ENCODE measurements at places on chromosomes 6 and 20.

- DNase-seq: no peak
Measured at GRCh38 chr6:136669299-136669699, 119.1 kb upstream of the MAP7 start.

GRCh38 chr6:58198301-58198700 lies 880.9 kb downstream of the PRIM2 start:
- DNase-seq: no peak

- DNase-seq: peak; percentile 88
Measured at GRCh38 chr6:41560431-41561192, 14.4 kb downstream of the FOXP4 start.

DNA sequence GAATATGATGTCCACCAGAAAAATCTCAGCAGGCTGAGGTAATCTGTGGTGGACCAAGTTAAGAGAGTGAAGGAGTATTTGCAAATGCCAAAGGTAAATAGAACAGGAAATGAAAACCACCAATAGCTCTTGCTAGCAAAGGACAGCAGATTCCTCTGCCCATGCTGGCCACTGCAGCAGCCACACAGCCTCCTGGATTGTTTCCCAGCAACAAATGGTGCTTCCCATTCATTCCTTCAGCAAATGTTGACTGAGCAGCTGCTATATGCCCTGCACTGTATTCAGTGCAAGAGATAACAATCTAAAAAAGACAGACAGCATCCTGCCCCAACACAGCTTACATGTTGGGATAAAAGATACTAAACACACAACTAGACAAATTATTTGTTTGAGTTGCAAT lies 11.0 kb downstream of the ROS1 start:
- DNase-seq: no peak

GRCh38 chr6:151121900-151122299 lies 117.9 kb upstream of the AKAP12 start:
- DNase-seq: no peak

DNA sequence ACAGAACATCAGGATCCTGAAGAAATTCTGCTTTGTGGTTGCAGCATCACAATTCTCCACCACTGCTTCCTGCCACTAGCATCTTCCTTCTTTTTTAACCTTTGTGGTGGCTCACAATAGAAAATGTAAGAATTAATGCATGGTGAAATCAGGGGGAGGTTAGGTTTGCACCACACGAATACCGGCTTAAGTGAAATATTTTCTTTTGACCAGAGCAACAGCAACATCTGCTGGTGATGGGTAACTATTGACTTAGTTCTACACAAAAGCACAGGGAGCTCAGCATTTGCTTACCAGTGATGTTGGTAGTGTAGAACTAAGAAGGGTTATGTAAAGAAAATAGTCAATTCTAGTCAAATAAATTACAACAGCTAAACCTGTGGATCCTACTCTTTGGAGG lies 280.5 kb downstream of the SYNE1 start:
- no peak for DNase-seq

- DNase-seq: peak; percentile 83
Measured at GRCh38 chr6:292506-293192, 362 bp downstream of the DUSP22 start.

GRCh38 chr20:33005132-33005566 lies 916 bp upstream of the SUN5 start:
- peak; percentile 31 for DNase-seq

DNA sequence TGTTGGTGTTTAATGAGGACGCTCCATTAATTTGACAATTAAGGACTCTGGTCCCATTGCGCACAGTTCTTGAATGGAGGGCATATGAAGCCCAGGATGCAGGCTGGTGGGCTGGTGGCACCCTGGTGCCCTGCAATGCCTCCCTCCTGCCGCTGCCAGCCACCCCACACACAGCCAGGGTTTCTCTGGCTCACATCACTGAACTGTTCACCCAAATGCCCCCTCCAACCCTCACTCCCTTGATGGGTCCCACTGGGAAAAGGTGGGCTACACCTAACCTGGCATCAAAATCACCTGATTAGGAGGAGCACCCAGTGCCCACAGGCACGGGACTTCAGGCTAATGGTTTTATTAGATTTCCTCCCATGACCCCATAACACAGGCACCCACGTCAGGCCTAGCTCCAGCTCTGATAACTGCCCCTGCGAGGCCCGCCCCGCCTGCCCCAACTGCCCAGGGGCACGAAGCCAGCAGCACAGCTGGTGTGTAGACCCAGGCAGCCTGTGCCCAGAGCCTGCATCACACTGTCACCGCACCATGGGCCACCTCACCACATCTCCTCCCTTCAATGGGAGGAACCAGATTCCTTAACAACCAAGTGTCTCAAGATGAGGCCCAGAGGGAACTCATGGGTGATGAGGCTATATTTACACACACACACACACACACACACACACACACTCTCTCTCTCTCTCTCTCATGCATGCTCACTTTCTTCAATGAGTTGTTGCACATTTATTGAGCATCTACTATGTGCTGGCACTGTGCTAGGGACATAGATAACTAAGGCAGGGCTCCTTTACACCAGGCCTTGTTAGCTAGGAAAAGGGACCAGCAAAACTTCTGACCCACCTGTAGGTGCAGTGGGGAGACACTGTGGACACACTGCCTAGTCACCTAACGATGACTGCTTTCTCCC lies 107.3 kb downstream of the NOL4L start:
- DNase-seq: no peak

- DNase-seq: no peak
Measured at GRCh38 chr6:26319405-26320128, 45.4 kb upstream of the BTN3A2 start.

DNA sequence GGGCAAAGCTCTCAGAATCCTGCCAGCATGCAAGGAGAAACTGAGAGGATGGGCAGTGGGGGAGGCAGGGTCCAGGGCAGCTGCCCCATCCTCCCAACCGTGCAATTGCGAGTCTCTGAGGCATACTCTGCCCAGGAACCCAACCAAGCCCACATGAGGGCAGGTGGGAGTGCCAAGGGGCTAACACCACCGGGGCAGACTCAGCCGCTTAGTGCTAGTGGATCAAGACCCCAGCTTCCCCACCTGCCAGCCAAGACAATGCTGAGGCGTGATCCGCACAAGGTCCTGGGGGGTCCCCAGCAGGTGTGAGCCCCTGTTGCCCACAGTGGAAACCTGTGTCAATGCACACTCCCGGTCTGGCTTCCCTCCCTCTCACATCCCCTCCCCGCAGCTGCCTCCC lies 48.5 kb upstream of the ENTPD6 start:
- no peak for DNase-seq

- no peak for DNase-seq
Measured at GRCh38 chr20:5913166-5913565, 37.2 kb downstream of the TRMT6 start.

GRCh38 chr20:29123861-29124260 lies 2133.6 kb upstream of the DEFB115 start:
- DNase-seq: no peak

DNA sequence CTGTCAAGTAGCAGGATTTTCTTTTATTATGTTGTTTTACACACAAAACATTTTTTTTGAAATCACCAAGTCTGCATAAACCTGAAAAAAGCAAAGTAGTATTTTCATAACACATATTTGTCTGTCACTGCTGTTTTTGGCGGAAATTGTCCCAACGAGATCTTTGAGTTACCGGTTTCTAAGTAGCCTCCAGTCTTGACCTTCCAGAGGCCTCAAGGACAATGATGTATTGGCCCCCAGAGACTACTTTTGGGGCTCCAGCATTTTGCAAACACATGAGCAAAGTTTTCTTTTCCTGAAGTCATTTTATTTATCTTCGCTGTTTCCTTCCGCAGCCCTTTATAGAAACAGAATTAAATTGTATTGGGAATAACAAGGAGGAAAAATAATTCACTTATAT lies 862.6 kb downstream of the KIF16B start:
- DNase-seq: no peak

GRCh38 chr6:119355157-119355556 lies 5.6 kb upstream of the MAN1A1 start:
- DNase-seq: no peak

DNA sequence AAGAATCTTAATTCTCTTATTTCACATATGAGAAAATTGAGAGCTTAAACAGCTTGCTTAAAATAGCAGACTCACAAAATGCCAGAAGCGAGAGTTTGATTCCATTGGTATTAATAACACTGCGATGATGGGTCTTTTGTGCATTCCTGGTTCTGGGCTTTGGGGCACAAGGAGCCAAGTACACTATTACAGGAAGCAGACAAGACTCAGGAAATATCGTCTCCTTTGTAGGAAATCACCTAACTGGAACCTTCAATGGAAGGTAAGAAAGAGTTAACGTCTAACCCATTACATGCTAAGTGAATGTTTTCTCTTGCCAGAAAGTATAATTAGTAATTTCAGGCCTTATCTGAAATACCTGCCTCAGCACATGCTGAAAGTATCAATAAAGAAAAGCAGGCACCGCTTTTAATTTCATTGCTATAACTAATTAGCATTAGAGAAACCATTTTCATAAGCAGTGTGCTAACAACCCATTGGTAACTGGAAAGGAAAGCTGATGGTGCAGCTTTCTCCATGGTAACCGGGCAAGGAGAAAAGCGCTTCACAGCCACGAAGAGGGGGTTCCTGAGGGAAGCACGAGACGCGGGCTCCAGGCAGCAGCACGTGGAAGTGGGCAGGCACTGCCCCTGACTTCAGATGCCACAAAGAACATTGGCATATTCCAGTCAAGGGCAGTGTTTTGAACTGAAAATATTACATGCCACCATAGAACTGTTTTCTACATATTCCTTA lies 206.7 kb upstream of the AGPAT4 start:
- DNase-seq: no peak

- DNase-seq: no peak
Measured at GRCh38 chr6:26489996-26490964, 9.8 kb upstream of the BTN1A1 start.

DNA sequence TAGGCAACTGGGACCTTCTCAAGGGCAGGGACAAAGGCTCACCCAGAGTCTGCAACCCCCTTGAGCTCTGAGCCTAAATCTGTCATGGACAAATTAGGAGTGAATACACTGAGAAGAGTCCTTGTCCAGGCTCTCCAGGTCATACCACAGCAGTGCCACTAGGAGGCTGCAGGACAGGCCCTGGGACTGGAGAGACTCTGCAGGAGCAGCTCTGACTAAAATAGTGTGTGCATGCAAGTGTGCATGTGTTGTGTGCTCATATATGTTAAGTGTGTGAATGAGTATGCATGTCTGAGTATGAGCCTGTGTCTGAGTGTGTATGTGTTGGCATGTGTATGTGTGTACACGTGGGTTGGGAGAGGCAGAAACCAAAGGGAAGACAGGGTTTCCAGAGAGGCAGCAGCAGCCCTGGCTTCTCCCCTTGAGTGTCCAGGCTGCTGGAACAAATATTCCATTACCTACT lies 27.1 kb downstream of the MRPL14 start:
- peak; percentile 20 for DNase-seq

DNA sequence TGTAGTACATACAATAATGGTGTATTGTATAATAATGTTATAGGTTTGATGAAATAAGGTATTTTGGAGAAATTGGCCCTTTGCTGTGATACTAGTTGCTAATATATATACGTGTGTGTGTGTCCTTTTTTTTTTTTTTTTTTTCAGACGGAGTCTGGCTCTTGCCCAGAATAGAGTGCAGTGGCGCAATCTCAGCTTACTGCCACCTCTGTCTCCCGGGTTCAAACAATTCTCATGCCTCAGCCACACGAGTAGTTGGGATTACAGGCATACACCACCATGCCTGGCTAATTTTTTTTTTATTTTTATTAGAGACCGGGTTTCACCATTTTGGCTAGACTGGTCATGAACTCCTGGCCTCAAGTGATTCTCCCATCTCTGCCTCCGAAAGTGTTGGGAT lies 23.3 kb downstream of the SENP6 start:
- DNase-seq: no peak

DNA sequence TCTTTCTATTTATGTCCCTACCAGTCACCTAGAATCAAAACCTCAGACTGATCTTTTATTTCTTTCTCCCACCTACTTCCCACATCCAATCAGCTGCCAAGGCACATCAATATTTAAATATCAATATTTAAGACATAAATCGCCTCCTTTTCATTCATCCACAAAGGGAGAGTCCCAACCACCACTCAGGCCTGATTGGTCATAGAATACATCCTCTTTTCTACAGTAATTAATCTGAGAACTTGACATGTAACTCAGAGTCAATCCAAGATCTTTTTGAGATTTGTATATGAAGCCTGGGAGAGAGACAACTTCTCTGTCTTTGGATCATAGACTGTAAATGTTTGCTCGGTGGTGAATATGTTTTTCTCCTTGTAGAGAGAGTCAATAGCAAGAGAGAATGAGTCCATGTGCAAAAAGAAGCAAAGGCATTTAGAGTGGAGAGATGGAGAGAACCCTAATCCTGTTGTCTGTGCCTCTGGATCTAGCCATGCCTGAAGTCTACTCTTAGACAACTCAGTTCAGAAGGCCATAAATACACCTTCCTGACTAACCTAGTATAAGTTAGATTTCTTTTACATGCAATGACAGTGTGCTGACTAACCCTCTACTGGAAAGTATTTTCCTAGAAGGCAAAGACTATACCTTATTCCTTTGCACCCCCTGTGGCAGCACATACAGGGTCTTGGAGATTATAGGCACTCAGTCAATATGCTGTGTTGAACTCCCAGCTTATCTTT lies 12.1 kb upstream of the NEDD9 start:
- DNase-seq: no peak

GRCh38 chr6:164563924-164564323 lies 745.5 kb downstream of the C6orf118 start:
- no peak for DNase-seq

DNA sequence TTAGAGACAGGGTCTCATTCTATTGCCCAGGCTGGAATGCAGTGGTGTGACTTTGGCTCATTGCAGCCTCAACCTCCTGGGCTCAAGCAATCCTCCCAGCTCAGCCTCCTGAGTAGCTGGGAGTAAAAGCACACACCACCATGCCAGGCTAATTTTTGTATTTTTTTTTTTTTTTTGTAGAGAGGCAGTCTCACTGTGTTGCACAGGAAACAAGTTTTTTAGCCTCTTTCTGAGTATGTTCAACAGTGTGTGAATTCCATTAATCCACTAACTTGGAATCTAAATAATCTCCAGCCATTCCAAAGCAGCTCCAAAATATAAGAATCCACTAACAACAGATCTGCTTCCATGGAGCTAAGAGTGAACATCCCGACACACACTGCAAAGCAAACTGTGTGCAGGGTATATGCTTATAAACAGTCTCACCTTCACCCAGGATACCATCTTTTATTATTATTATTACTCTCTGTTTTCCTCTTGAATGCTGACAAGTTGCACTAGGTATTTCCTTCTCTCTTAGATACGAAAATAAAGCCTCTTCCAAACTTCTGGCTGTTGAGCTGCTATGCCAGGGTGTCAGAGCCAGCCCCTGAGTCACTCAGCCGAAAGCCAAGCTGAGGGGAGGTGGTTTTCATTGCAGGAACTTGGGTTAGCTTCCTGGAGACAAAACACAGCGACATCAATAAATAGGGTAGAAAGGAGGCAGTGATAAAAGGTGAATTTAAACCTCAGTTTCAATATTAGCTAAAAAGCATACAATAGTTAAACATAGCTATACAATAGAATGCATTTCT lies 264.9 kb downstream of the HIVEP2 start:
- DNase-seq: no peak

DNA sequence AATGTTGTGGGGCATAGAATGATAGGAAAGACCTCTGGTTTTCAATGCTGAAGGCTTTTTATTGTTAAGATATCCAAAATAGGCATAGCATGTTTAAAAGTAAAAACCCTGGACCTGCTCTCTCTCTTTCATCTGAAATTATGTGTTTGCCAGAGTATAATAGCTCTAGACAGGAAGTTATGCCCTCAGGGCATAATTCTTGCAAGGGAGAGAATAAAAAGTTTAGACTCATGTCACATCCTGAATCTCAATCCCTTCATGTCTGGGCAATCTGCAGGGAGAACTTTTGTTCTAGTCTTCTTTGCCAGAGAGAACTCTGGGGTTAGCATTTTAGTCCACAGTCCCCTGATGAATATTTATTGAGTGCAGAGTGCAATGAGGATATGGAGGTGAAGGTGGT lies 297.3 kb upstream of the FLRT3 start:
- DNase-seq: no peak
